MCF 10A (cell line): ENCODE measurements at places on chromosomes 3 and 15. TPM values are rescaled to one million over a fixed set of nuclear protein-coding genes. Genes with fewer than 3 reads are reported as not detected.

GRCh38 chr3:140424211-140424610 is 253.7 kb upstream of the TRIM42 start:
- peaks cover 30% of the 10 kb centered on the region for H3K4me1 ChIP-seq
- H3K4me3 ChIP-seq, result no peak overlapping the region
- H3K27ac ChIP-seq, result peak overlapping the region; percentile 92

DNA sequence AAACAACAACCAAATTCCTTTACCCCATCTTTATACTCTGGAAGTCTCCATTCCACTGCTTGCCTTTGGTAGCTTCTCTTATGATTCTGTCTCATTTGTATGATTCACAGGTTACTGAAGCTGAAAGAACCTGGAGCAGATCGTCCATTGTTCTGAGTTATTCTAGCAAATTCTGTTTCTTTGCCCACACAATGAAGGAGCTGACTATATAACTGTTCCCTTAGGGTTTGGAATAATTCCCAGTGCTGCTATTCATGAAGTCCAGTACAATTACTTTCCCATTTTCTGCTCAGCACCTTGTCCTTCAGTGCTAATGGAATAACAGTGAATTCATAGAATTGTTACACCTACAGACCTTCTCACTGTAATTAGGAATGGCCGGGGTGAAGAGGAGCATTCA is 167.8 kb downstream of the CHST2 start:
- no peak overlapping the region for H3K27ac ChIP-seq
- peaks cover 17% of the 10 kb centered on the region for H3K4me1 ChIP-seq
- peaks cover 34% of the 10 kb centered on the region for H3K27me3 ChIP-seq
- no peak for DNase-seq

DNA sequence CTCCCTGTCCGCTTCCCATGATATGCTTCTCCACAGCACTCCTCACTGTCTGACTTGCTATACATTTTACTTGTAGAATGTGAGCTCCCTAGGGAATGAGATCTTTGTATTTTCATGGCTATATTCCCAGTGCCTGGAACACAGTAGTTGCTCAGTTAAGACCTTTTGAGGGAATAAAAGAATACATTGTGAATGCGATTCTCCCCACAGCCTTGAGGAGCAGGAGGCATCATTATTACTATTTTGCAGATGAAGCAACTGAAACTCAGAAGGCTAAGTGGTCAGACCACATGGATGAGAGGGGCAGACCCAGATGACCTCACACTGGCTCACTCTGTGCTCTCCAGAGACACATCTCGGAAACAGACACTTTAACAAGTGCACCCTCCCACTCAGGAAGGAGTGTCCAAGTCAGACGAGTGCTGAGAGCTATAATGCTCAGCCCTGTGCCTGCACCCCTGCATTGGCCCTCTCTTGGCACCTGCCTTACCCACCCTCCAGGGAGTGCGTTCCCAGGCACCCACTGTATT is 46.8 kb downstream of the SST start:
- no peak for DNase-seq
- peaks cover 22% of the 10 kb centered on the region for H3K27me3 ChIP-seq
- H3K27ac ChIP-seq, result no peak overlapping the region
- no peaks in the 10 kb centered on the region for H3K36me3 ChIP-seq
- H3K4me1 ChIP-seq, result peaks cover 2% of the 10 kb centered on the region
- no peak overlapping the region for H3K4me3 ChIP-seq

DNA sequence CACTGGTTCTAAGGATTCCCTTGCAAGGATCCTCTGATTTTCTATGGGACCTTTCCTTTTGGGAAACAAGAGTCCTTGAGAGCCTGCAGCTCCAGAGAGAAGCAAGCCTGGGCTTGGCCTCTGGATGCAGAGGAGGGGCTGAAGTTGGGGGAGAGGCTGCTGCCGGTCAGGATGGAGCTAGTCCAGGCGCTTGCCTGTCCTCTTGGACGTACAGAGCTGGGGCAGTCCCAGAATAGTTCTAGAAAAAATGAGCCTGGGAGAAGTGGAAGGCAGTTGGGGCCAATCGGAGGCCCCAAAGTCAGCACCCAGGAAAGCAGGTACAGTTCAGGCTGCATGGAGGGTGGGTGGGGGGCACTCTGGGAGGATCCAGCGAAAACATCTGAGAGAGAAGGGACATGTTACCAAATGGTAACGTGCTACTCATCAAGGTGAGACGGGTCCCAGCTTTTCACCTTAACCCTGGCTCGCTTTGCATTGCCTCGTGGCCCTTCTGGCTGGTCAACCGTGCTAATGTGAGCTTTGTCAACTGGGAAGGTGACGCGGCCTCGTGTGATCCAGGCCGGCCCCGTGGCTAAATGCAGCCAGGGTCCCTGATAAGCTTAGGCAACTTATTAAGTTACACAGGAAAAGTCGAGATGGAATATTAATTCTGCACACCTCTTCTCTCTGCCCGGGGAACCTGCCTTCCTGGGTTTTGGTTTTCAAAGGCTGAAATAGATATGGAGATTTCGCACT is 38.7 kb upstream of the MAGEF1 start:
- H3K27me3 ChIP-seq, result no peaks in the 10 kb centered on the region
- H3K36me3 ChIP-seq, result no peaks in the 10 kb centered on the region
- DNase-seq, result no peak
- no peak overlapping the region for H3K27ac ChIP-seq
- H3K4me3 ChIP-seq, result no peak overlapping the region

DNA sequence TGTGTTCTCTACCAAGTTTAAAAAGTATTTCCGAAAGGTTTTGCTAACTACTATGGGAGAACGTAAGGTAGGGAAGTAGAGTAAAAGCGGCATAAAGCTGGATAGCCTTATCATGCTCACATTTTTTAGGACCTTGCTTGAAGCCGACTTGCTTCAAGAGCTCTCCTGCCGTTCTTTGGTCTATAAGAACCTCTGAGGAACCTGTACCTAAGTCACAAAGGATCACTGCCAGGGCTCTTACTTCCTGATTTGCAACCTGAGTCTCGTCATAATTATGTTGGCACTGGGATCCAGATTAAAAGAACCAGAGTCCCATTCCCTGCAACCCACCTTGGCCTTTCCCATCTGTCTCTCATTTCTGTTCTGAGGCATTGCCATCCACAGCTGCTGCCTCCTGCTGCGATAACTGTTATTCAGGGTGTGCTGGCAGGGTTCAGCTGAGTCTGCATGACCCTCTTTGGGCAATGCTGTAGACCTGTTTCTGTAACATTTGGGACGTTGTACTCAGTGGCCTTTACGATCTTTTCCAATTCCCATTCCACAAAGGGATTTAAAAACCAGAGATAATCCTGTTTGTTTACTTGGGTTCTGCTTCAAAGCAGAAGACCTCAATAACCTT is 131.0 kb upstream of the UMPS start:
- no peak overlapping the region for H3K4me3 ChIP-seq
- peaks cover 21% of the 10 kb centered on the region for H3K4me1 ChIP-seq

GRCh38 chr15:99331381-99331780 is 80.1 kb downstream of the LRRC28 start:
- no peaks in the 10 kb centered on the region for H3K27me3 ChIP-seq
- no peak for DNase-seq
- peaks cover 22% of the 10 kb centered on the region for H3K4me1 ChIP-seq

DNA sequence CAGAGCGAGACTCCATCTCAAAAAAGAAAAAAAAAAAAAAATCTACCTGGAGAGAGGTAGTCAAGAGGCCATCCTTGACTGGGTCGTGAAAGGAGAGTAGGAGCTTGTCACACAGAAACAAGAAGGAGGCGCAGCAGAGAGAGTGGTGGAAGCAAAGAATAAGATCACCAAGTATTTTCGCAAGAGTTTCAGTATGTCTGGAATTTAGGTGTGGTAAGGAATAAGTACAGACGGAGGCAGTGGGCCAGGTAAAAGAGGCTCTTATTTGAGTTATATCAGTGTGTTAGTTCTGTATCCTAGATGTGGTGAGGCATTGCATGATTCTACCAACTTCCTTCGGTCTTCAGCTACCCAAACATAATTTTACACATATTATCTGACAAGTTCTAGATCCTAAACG is 14.6 kb upstream of the ATP10A start:
- H3K36me3 ChIP-seq, result no peaks in the 10 kb centered on the region
- no peak overlapping the region for H3K4me3 ChIP-seq
- H3K27me3 ChIP-seq, result no peaks in the 10 kb centered on the region

GRCh38 chr3:81003817-81004216 is 757.6 kb downstream of the GBE1 start:
- H3K36me3 ChIP-seq, result no peaks in the 10 kb centered on the region
- peaks cover 32% of the 10 kb centered on the region for H3K27me3 ChIP-seq
- no peaks in the 10 kb centered on the region for H3K4me1 ChIP-seq
- H3K4me3 ChIP-seq, result no peak overlapping the region

- H3K4me1 ChIP-seq, result no peaks in the 10 kb centered on the region
- peaks cover 17% of the 10 kb centered on the region for H3K27me3 ChIP-seq
- H3K4me3 ChIP-seq, result no peak overlapping the region
- no peaks in the 10 kb centered on the region for H3K36me3 ChIP-seq
Measured at GRCh38 chr3:172449466-172450149, 1.4 kb upstream of the GHSR start.

DNA sequence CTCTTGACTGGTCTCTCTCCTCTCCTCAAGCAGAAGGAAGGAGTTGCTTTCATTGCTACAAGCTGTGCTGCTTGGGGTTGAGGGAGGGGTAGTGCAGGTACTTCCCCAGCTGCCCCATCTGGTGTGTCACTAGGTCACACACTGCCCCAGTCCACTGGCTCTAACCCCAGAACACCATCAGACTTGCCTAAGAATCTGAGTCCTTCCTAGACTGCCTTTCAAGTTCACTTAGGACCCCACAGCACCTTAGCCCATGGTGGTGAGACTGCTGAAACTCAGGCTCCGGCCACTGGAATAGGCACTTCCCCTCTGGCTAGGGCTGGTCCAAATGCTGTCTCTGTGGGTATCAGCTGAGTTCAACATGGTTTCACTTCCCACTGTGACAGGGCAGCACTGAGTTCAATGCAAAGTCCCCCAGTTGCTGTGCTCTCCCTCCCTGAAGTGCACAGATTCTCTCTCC is 279.7 kb upstream of the GOLGA6L4 start:
- no peak overlapping the region for H3K4me3 ChIP-seq
- no peaks in the 10 kb centered on the region for H3K4me1 ChIP-seq
- H3K36me3 ChIP-seq, result no peaks in the 10 kb centered on the region
- no peaks in the 10 kb centered on the region for H3K27me3 ChIP-seq

DNA sequence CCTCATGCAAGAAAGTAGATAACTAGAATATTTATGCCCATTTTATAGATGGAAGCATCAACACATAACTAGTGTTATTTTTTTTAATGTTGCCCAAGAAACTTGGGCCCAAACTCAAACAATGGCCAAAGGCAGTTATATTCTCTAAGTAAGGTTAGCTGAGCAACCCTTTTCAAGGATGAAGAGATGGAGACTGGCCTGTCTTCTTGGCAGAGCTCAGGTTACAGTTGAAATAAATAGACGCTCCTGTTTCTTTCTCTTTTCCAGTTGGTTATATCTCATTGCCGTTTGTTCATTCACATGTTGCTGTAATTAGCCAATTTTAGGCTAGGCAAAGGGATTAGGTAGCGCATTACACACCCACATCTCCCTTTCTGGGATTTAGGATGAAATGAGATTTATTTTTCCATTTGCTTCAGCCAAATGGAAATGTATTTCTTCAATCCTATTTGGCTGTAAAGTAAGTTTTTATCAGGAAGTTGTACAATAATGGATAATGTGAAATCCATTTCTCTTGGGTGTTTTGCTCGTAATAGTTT is 93.2 kb downstream of the CMSS1 start:
- no peak overlapping the region for H3K4me3 ChIP-seq
- peaks cover 5% of the 10 kb centered on the region for H3K36me3 ChIP-seq
- DNase-seq, result no peak
- peaks cover 29% of the 10 kb centered on the region for H3K4me1 ChIP-seq
- peak overlapping the region; percentile 61 for H3K27ac ChIP-seq
- H3K27me3 ChIP-seq, result no peaks in the 10 kb centered on the region

DNA sequence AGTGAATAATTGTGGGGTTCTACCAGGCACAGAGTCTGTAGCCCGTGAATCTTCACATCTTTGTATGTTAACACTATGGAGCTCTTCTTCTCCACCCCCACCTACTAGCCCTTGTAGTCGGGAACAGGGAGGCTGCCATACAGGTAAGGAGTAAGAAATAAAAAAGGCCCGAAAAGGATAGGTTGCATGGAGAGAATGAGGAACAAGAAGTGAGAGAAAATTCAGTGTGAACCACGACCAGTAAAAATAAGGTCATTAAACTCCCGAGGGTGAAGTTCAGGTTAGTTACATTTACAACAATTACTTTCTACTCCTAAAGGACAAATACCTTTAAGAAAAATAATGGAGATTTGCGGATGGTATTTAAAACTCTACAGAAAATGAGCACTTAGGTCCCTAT is 53.3 kb downstream of the OSBPL10 start:
- H3K27me3 ChIP-seq, result no peaks in the 10 kb centered on the region
- H3K27ac ChIP-seq, result peak overlapping the region; percentile 17
- peaks cover 11% of the 10 kb centered on the region for H3K36me3 ChIP-seq
- no peak overlapping the region for H3K4me3 ChIP-seq

- H3K36me3 ChIP-seq, result no peaks in the 10 kb centered on the region
- DNase-seq, result peak; percentile 60
- H3K27ac ChIP-seq, result no peak overlapping the region
- H3K4me1 ChIP-seq, result no peaks in the 10 kb centered on the region
- no peak overlapping the region for H3K4me3 ChIP-seq
Measured at GRCh38 chr15:42890161-42890913, 30.2 kb downstream of the TTBK2 start.

DNA sequence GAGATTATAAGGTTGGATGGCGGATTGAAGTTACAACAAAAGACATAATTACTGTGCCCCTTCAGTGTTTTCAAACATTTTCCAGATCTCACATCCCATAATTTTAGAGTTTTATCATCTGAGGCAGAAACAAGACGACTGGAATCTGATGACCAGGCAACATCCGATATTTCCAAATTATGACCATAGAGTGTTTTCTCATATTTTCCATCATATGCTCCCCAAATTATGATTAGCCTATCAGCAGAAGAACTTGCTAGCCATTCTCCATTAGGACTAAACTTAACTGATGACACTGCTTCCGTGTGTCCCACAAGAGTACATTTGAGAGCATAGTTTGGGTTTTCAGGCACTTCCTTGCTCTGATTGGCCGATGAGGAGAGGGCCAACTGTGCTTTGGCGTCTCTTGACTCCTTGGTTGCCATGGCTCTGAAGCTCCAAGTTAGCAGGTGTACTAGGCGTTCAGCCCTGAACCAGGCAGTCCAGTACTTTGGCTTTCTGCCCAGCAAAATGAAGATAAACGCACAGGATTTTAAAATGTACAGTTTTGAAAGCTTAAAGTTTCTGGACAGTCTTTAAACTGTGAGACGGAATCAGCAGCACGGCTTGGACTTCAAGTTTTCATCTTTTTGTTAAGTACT is 638 bp downstream of the WDR5B start:
- peak; percentile 56 for DNase-seq
- H3K27me3 ChIP-seq, result no peaks in the 10 kb centered on the region
- peaks cover 70% of the 10 kb centered on the region for H3K36me3 ChIP-seq
- H3K27ac ChIP-seq, result peak overlapping the region; percentile 99
- H3K4me1 ChIP-seq, result peaks cover 37% of the 10 kb centered on the region
- peak overlapping the region; percentile 99 for H3K4me3 ChIP-seq

GRCh38 chr3:100963041-100963440 is 30.2 kb downstream of the ABI3BP start:
- no peaks in the 10 kb centered on the region for H3K36me3 ChIP-seq
- H3K27me3 ChIP-seq, result no peaks in the 10 kb centered on the region
- no peak overlapping the region for H3K27ac ChIP-seq
- DNase-seq, result no peak
- H3K4me3 ChIP-seq, result no peak overlapping the region

DOCK3 gene
- total RNA-seq, result 0.14 and 0.34 TPM in 2 replicates

HRG gene
- 0.16 and 0.20 TPM in 2 replicates for total RNA-seq

GP9 gene
- not detected in 2 replicates for total RNA-seq

SLC35G2 gene
- total RNA-seq, result 7.6 and 8.5 TPM in 2 replicates

ANKUB1 gene
- total RNA-seq, result not detected in 2 replicates

RASL12 gene
- not detected in 2 replicates for total RNA-seq

RAD51 gene
- total RNA-seq, result 6.1 and 7.1 TPM in 2 replicates
